H1 (cell line): ENCODE measurements at places on chromosomes 13 and 19. TPM values are rescaled to one million over a fixed set of nuclear protein-coding genes. Genes with fewer than 3 reads are reported as not detected.
A peak's percentile ranks its signal among the peaks of the same experiment; 100 is the strongest.

- H3K27me3 ChIP-seq: no peaks in the 10 kb centered on the region
- peaks cover 5% of the 10 kb centered on the region; the same call in 1 of the 2 replicates for H3K4me1 ChIP-seq
- no peak overlapping the region for H3K27ac ChIP-seq
- H3K36me3 ChIP-seq: no peaks in the 10 kb centered on the region
Measured at GRCh38 chr13:39577838-39578491, 25.0 kb downstream of the LHFPL6 start.

- peak; percentile 75 for DNase-seq
- H3K27me3 ChIP-seq: no peaks in the 10 kb centered on the region
- no peak overlapping the region for H3K27ac ChIP-seq
Measured at GRCh38 chr19:54209058-54209810, 8.6 kb downstream of the RPS9 start.

DNA sequence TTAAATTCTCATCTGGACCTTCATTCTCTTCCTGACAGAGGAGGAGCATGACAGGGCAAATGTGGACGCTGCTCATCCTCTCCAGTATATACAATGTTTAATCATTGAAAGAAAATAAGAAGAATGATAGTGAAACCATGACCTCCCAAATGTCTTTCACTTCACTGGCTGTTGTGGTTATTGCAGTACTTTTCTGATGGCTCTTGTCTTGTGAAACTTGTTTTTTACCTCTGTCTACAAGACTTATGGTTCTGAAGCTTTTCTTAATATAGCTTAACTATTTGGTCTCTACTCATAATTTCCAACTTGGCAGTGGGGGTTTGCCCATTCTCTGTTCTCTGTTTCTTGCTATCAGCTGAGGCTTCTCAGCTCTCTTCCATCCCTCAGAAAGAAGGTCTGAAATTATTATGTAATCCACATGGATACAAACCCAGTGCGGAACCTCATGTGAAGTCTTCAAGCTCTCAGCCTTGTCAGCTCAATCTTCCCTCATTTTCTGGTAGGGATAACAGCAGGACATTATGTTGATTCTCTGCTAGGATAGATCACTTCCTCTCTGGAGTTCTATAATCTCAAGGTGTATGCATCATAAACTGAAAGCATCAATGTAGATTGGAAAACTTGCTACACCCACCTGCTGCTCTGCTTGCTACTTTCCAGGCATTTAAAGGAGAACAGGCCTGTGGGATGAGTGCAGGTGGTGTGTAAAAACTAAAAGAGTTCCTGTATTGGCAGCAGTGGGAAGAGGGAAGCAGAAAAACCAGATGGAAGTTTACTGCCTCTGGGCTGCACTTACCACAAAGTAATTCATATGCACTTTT, 250.3 kb upstream of the HTR2A start:
- H3K27ac ChIP-seq: no peak overlapping the region
- H3K27me3 ChIP-seq: no peaks in the 10 kb centered on the region

- DNase-seq: no peak
- no peaks in the 10 kb centered on the region for H3K27me3 ChIP-seq
- no peak overlapping the region for H3K4me3 ChIP-seq
- no peaks in the 10 kb centered on the region for H3K36me3 ChIP-seq
Measured at GRCh38 chr13:32731576-32731975, 145.3 kb downstream of the PDS5B start.

- H3K4me1 ChIP-seq: no peaks in the 10 kb centered on the region
- no peak overlapping the region for H3K27ac ChIP-seq
- DNase-seq: no peak
- H3K36me3 ChIP-seq: no peaks in the 10 kb centered on the region
Measured at GRCh38 chr13:58994077-58994476, 1169.7 kb downstream of the DIAPH3 start.

DNA sequence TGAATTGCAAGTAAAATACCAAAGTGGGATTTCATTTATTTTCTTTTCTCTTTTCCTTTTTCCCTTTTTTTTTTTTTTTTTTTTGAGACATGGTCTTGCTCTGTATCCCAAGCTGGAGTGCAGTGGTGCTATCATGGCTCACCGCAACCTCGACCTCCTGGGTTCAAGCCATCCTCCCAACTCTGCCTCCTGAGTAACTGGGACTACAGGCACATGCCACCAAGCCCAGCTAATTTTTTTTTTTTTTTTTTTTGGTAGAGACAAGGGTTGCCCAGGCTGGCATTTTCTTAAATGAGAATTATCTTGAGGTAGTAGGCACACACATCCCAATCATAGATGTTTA, 68.5 kb upstream of the GPR183 start:
- peaks cover 3% of the 10 kb centered on the region; the same call in 1 of the 2 replicates for H3K4me1 ChIP-seq
- H3K27ac ChIP-seq: no peak overlapping the region
- H3K36me3 ChIP-seq: 0 out of 2 replicates have a peak, but pooled peaks cover 3% of the 10 kb centered on the region
- DNase-seq: peak; percentile 6

Gene ACER1
- 0.05 TPM in 1 of 2 replicates, not detected in the other for polyA plus RNA-seq

DNA sequence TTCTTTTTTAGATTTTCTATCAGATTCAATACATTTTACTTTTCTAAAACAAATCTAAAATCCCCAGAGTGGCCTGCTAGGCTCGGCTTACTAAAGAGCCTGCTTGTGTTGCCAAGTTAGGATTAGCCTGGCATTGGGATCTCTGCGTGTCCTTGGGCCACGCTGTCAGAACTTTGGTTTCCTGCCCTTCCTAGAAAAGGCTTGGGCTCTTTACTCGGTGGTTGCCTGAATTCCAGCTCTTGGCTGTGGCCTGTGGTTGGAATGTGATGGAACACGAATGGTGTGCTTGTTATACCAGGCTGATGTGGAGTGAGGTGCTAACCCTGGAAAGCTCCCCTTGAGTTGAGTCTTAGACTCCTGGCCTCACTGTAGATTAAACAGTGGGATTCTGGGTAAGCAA, 8.5 kb downstream of the SPATA13 start:
- DNase-seq: no peak
- no peaks in the 10 kb centered on the region; the same call in 1 of the 2 replicates for H3K4me1 ChIP-seq
- H3K4me3 ChIP-seq: no peak overlapping the region

Gene CACNA1A
- 10.7 and 12.8 TPM in 2 replicates for polyA plus RNA-seq

DNA sequence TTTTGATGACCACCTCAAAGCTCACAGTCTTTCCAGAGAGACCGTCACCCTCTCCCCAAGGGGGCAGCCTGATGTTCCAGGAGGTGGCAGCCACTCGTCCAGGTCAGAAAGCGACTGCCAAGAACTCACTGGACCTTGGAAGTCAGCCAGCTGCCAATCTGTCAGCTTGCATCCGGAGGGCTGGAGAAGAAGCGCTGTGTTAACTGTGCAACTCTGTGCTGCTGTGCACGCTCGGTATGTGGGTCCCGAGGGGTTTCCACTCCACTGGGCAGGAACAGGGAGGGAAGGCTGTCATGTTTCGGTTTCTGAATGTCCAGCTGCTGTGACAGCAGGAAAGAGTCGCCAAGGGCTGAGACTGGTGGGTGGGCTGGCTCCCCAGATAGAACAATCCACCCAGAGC, 89.2 kb downstream of the CACNA1A start:
- no peaks in the 10 kb centered on the region; the same call in 1 of the 2 replicates for H3K36me3 ChIP-seq
- DNase-seq: no peak
- no peaks in the 10 kb centered on the region for H3K27me3 ChIP-seq
- H3K4me3 ChIP-seq: no peak overlapping the region
- no peaks in the 10 kb centered on the region for H3K4me1 ChIP-seq

GRCh38 chr13:71320452-71320851, 546.6 kb downstream of the DACH1 start:
- DNase-seq: peak; percentile 51
- H3K4me3 ChIP-seq: no peak overlapping the region
- no peaks in the 10 kb centered on the region for H3K4me1 ChIP-seq
- no peaks in the 10 kb centered on the region for H3K27me3 ChIP-seq
- no peaks in the 10 kb centered on the region for H3K36me3 ChIP-seq
- H3K27ac ChIP-seq: no peak overlapping the region

DNA sequence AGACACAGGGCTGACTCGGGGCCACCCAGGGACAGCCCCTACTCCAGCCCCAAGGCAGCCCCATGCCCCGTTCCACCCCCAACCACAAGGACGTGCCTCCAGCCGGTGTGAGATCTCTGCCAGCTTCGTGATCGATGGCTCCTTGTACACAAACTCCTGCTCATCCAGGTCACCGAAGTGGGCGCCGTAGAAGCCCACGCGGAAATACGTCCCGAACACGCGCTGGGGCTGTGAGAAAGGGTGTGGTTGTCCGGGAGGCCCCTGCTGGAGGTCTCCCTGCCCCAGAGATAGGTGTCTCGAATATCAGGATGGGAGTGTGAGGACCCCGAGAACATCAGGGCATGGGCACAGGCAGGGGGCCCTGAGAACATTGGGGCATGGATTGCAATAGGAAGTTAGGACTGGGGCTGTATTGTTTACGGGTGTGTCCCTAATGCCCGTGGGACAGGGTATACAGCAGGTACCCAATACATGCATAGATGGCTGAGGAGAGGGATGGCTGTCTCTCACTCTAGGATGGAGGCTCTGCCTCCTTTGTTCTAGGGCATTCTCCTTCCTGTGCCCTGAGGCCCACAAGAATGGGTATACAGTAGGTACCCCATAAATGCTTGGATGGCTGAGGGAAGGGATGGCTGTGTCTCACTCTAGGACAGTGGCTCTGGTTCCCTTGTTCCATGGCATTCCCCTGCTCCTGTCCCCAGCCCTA, 5.3 kb upstream of the KANK2 start:
- H3K27me3 ChIP-seq: no peaks in the 10 kb centered on the region
- no peaks in the 10 kb centered on the region for H3K4me1 ChIP-seq
- no peaks in the 10 kb centered on the region for H3K36me3 ChIP-seq
- no peak for DNase-seq
- H3K4me3 ChIP-seq: no peak overlapping the region

- no peaks in the 10 kb centered on the region for H3K36me3 ChIP-seq
- H3K27ac ChIP-seq: no peak overlapping the region
- H3K4me3 ChIP-seq: no peak overlapping the region
- peaks cover 2% of the 10 kb centered on the region; the same call in 1 of the 2 replicates for H3K4me1 ChIP-seq
- peak; percentile 98 for DNase-seq
Measured at GRCh38 chr19:4233282-4233853, 4.0 kb downstream of the EBI3 start.

DNA sequence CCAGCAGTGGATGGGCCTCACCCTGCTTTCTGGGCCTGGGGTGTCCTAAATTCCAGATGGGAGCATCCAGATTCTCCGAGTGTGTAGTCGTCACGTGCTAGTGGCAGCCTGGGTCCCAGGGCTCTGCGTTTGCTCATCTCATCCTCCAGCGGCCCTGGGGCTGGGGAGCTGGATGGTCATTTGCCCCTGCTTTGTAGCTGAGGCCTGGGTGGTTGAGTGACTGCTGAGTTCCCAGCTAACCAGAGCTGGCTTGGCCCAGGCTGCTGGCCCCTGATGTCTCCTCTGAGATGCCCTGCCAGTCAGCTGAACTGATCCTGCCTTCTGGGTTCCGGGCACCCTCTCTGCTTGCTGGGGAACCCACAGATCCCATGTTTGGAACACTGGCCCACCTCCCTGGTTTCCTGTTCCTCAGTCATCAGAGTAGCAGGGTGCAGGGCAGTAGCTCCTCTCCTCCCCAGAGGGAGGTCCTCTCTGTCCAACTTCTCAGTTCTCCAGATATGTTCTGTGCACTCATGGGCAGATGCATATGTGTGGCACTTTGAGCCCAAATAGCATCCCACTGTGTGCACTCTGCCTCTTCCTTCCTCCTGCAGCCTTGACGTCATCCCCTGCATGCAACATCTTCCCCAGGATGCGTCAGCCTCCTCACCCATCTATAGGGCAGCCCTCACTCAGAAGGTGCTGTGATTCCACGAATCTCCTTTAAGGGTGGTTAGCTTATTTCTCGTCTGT, 22.4 kb upstream of the CRTC1 start:
- no peak for DNase-seq
- no peak overlapping the region for H3K27ac ChIP-seq
- H3K36me3 ChIP-seq: no peaks in the 10 kb centered on the region

DNA sequence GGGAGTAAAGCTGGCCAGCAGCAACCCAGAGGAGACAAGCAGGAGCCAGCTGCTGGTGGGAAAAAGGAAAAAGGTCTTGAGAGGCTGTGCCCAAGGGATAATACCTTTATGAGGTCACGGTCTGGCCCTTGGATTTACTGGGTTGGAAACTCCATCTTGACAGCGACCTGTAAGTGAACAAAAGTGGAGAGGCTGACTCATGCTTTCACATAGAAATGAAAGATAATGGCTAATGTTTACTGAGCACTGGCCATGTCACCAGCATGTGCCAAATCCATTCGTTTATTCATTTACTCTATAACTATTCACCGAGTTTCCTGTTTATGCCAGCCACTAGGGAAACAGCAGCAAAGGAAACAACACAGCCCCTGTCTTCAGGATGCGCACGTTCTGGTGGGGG, 4.7 kb downstream of the VRK3 start:
- H3K27me3 ChIP-seq: no peaks in the 10 kb centered on the region
- peaks cover 10% of the 10 kb centered on the region; the same call in 1 of the 2 replicates for H3K36me3 ChIP-seq
- H3K27ac ChIP-seq: no peak overlapping the region
- H3K4me3 ChIP-seq: no peak overlapping the region
- DNase-seq: no peak

- no peak overlapping the region for H3K27ac ChIP-seq
- H3K27me3 ChIP-seq: no peaks in the 10 kb centered on the region
- H3K4me1 ChIP-seq: no peaks in the 10 kb centered on the region
- no peaks in the 10 kb centered on the region for H3K36me3 ChIP-seq
- H3K4me3 ChIP-seq: no peak overlapping the region
Measured at GRCh38 chr19:17145546-17146497, 69.3 kb upstream of the USE1 start.

Gene ZFP36
- 4.0 and 7.3 TPM in 2 replicates for polyA plus RNA-seq

- peaks cover 5% of the 10 kb centered on the region for H3K4me1 ChIP-seq
- no peaks in the 10 kb centered on the region for H3K27me3 ChIP-seq
- no peak overlapping the region for H3K4me3 ChIP-seq
- H3K36me3 ChIP-seq: no peaks in the 10 kb centered on the region
- H3K27ac ChIP-seq: no peak overlapping the region
Measured at GRCh38 chr19:19256072-19256969, 16.8 kb downstream of the TM6SF2 start.

- no peaks in the 10 kb centered on the region; the same call in 1 of the 2 replicates for H3K27me3 ChIP-seq
- peaks cover 2% of the 10 kb centered on the region for H3K4me1 ChIP-seq
- H3K27ac ChIP-seq: no peak overlapping the region
Measured at GRCh38 chr13:100673376-100673712, 1.3 kb downstream of the TMTC4 start.

GRCh38 chr19:10742476-10742875, 24.6 kb downstream of the DNM2 start:
- no peak overlapping the region for H3K27ac ChIP-seq
- no peak overlapping the region for H3K4me3 ChIP-seq
- H3K36me3 ChIP-seq: no peaks in the 10 kb centered on the region
- H3K4me1 ChIP-seq: no peaks in the 10 kb centered on the region
- H3K27me3 ChIP-seq: no peaks in the 10 kb centered on the region

- no peak overlapping the region for H3K27ac ChIP-seq
- H3K4me1 ChIP-seq: no peaks in the 10 kb centered on the region
- peaks cover 32% of the 10 kb centered on the region for H3K36me3 ChIP-seq
Measured at GRCh38 chr19:44974857-44975256, 19.7 kb downstream of the CLPTM1 start.

Gene NALCN
- polyA plus RNA-seq: 0.13 and 0.26 TPM in 2 replicates

- no peak overlapping the region for H3K4me3 ChIP-seq
- H3K4me1 ChIP-seq: no peaks in the 10 kb centered on the region
- H3K27ac ChIP-seq: no peak overlapping the region
- H3K27me3 ChIP-seq: no peaks in the 10 kb centered on the region
- DNase-seq: no peak
Measured at GRCh38 chr13:30787738-30788525, 52.6 kb downstream of the ALOX5AP start.
